T-helper 9 cell (primary cell): ENCODE measurements at places on chromosomes 7 and 10.

DNA sequence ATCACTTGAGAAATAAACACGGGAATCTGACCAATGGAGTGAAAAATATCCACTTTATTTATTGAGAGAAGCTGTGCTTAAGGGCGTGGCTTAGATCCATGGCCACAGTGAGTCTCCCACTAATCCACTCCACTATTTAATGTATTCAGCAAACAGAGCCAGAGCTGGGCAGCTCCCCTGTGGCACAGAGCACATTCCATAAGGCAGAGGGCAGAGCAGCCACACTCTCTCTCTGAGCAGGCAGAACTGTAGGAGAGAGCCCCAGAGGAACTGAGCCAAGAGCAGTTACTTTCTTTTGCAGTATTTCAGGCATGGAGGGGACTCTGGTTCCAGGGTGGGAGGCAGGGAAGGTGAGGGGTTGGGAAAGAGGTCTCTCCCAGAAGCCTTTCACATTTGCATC, 106.0 kb downstream of the GALNT17 start:
- DNase-seq: no peak

GRCh38 chr10:7388602-7389001, 22.2 kb downstream of the SFMBT2 start:
- no peak for DNase-seq

DNA sequence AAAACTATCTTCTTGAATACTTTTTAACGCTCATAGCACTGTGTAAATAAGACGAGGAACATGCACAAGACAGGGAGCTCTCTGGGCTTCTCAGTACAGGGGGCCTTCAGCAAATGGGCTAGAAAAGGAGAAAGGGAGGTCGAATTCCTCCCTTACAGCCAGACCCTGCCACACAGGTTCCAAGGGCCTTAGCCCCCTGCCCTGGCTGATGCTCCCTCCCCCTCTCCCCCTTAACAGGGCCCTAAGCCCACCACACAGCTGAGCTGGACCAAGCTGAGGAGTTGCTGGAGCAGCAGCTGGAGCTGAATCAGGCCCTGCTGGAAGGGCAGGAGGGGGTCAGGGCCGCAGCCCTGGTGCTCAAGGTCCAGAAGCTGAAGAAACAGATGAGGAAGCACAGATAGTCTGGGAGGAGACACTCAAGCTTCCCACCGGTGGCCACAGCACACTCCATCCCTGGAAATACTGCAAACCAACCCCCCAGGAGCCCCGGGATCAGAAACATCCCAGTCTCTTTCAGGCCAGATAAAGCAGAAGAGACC, 153.9 kb downstream of the SNX13 start:
- DNase-seq: no peak

- no peak for DNase-seq
These were observed 63.2 kb upstream of the AGR3 start for GRCh38 chr7:16944936-16945335.

GRCh38 chr7:28328146-28328545, 84.2 kb upstream of the CREB5 start:
- DNase-seq: no peak

DNA sequence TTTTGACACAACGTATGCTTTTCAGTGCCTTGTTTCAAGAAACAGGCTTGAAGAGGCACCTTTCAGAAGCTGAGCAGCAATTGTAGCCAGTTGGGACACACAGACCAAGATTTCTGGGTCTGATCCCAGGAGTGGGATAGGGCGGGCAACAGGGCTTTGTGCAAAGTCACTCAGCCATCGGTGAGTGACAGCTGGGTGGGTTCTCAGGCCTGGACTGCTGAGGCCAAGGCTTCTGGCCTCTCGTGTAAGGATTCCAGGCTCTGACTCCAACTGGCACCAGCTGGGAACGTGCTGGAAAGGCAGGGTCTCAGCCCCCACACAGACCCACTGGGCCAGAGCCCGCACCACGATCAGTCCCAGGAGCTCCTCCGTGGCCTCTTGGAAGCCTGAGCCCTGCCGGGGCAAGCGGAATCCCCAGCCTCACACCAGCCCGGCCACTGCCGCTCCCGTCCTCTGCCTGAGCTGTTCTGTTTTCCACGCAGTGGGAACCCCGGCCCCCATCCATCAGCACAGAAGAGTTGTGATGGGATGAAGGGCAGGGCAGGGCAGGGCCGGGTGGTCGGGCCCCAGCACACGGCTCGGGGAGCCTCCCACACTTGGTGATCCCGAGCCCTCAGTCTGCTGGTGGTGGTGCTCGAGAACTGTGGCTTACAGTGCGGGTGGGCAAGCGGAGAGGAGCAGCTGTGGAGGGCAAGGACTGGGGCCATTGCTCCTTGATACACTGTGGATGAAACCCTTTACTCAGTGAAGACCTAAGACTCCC, 46.8 kb downstream of the VIPR2 start:
- no peak for DNase-seq

GRCh38 chr10:12534824-12535223, 185.5 kb downstream of the CAMK1D start:
- no peak for DNase-seq

- no peak for DNase-seq
These were observed 55.3 kb downstream of the ABCB4 start for GRCh38 chr7:87420173-87420572.

GRCh38 chr10:20489961-20490360, 407.1 kb downstream of the NEBL start:
- no peak for DNase-seq
